Central memory CD8-positive, alpha-beta T cell (primary cell): ENCODE measurements at places on chromosomes 3 and 15.

GRCh38 chr15:90402767-90403166 is 14.7 kb downstream of the IQGAP1 start:
- H3K4me1 ChIP-seq = peaks cover 75% of the 10 kb centered on the region
- DNase-seq = no peak
- H3K4me3 ChIP-seq = peak overlapping the region; percentile 52
- no peaks in the 10 kb centered on the region for H3K27me3 ChIP-seq

DNA sequence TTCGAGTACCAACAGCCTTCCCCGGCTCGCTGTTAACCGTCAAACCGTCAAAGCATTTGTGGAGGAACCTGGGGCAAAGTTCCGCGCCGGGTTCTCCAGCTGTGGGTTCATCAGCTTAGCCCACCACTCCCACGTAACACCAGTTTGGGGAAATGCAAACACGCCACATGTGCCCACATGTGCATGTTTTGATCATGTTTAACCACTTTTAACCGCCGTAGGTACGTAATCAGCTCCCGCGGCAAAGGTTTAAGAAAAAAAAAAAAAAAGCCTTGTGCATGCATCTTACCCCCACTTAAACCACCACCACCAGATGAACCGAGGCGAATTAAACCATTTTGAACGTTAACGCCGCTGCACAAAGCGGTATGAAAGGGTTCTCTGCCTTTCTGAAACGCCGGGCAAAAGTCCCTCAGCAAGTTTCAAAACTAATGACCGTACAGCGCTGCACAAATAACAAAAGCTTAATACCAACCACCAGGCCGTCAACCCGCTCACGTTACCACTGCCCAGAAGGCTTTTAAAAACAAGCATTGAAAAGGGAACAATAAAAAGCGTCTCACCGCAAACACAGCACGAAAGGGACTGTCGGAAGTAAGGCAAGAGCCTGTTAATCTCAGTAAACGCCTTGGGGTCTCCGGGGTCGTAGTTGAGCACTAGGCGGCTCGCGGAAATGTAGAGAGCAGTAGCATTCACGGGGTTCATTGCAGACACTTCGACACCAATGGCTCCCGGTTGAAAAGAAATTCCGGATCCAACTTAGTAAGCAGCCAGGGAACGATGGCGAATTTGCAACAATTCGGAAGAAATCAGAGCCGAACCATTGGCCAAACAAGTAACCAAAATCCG is 1.5 kb downstream of the MSL2 start:
- H3K4me1 ChIP-seq = peaks cover 72% of the 10 kb centered on the region
- peak overlapping the region; percentile 99 for H3K27ac ChIP-seq
- peaks cover 54% of the 10 kb centered on the region for H3K36me3 ChIP-seq
- DNase-seq = peak; percentile 56

GRCh38 chr3:157282261-157283191 is 122.6 kb upstream of the CCNL1 start:
- no peak overlapping the region for H3K4me3 ChIP-seq
- no peak for DNase-seq
- H3K27me3 ChIP-seq = no peaks in the 10 kb centered on the region
- no peaks in the 10 kb centered on the region for H3K4me1 ChIP-seq
- no peaks in the 10 kb centered on the region for H3K36me3 ChIP-seq
- H3K27ac ChIP-seq = no peak overlapping the region

DNA sequence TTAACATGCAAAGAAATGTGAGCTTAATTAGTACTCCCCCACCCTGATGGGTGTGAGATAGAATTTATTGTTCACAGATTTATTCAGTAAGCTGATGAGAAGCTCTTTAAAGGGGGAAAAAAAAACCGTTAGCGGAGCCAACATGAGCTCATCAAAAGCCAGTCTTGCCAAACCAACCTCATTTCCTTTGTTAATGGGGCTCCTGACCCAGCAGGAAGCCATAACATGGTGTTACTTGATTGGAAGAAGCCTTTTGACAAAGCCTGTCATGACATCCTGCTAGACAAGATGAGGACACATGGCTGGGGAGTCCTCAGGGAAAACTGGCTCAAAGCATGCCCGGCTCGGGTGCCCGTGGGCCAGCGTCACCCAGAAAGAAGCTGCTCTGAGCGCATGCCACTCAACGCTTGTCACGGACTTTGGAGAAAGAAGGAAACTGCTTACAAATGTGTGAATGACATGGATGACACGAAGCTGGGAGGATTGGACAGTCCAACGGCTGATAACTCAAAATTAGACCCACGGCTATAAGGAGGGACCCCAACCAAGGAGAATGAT is 64.6 kb downstream of the SLCO2A1 start:
- no peak overlapping the region for H3K4me3 ChIP-seq
- no peaks in the 10 kb centered on the region for H3K36me3 ChIP-seq
- H3K27ac ChIP-seq = no peak overlapping the region
- no peak for DNase-seq
- H3K27me3 ChIP-seq = peaks cover 13% of the 10 kb centered on the region
- H3K4me1 ChIP-seq = no peaks in the 10 kb centered on the region

- H3K27ac ChIP-seq = no peak overlapping the region
- H3K27me3 ChIP-seq = peaks cover 51% of the 10 kb centered on the region
- no peak overlapping the region for H3K4me3 ChIP-seq
- H3K4me1 ChIP-seq = no peaks in the 10 kb centered on the region
Measured at GRCh38 chr3:185843635-185844034, 18.8 kb upstream of the IGF2BP2 start.

DNA sequence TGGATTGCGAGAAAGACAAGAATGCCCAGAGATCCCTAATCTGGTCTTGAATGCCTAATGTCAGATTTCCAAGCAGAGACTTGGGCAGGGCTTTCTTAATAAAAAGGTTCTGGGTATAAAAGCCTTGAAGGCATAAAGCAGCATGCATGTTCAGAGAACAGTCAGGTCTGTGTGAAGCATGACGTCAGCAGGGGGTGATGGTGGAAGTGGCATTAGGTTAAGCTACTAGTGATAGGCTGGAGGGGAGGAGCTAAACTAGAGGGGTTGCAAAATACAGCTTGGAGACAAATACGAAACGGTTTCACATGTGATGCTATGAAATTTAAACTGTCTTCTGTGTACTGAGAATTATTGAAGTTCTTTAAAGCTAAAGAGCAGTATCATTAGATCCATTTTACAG is 125.6 kb downstream of the VPS8 start:
- peaks cover 25% of the 10 kb centered on the region for H3K36me3 ChIP-seq
- no peaks in the 10 kb centered on the region for H3K27me3 ChIP-seq
- H3K4me3 ChIP-seq = no peak overlapping the region
- H3K27ac ChIP-seq = no peak overlapping the region

- H3K27me3 ChIP-seq = no peaks in the 10 kb centered on the region
- H3K36me3 ChIP-seq = peaks cover 5% of the 10 kb centered on the region
- no peak overlapping the region for H3K27ac ChIP-seq
- H3K4me3 ChIP-seq = no peak overlapping the region
- no peak for DNase-seq
Measured at GRCh38 chr3:49668861-49669260, 5.3 kb upstream of the APEH start.

- no peaks in the 10 kb centered on the region for H3K36me3 ChIP-seq
- no peaks in the 10 kb centered on the region for H3K4me1 ChIP-seq
- no peaks in the 10 kb centered on the region for H3K27me3 ChIP-seq
- no peak for DNase-seq
Measured at GRCh38 chr15:38217788-38218609, 34.6 kb upstream of the SPRED1 start.

GRCh38 chr3:23710555-23710954 is 95.2 kb upstream of the UBE2E1 start:
- H3K36me3 ChIP-seq = no peaks in the 10 kb centered on the region
- H3K4me3 ChIP-seq = no peak overlapping the region
- no peak overlapping the region for H3K27ac ChIP-seq
- H3K4me1 ChIP-seq = peaks cover 5% of the 10 kb centered on the region
- peaks cover 17% of the 10 kb centered on the region for H3K27me3 ChIP-seq

DNA sequence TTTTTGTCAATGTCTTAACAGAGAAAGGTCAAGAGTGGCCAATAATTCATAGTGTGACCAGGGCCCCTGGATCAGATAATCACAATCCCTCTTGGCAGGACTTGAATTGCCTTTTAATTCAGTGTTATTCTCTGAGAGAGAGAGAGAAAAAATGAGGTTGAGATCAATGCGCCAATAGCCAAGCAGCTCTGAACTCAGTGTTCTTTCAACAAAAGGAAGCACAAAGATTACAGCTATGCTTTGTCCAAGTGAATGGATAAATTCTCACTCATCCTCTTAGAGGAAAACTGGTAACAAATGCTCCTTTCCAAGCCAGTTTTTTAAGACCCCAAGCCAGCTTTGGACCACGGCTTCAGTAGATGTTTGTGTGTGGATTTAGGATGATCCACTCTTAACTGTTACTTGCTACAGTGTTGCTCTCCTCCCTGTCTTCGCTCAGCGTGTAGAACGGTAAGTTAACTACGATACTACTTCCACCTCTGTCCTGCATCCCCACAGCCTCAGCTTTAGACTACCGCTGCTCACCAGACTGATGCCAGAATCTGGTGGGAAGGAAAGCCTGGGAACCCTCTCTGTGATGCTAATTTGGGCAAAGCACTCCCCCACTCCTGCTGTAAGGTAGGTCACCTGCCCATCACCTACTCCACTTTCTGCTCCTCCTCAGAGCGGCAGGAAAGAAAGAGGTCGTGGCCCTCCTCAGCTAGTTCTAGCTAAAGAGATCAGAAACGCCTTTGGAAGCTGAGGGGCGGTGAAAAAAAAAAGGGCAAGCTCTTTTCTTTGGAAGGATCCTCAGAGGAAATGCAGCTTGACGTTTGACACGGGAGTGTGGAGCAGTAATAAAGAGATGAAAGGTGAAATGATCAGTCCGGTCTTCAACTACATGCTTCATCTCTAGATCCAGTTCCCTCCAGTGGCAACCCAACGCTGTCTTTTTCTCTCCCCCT is 46.8 kb upstream of the LPP start:
- H3K4me3 ChIP-seq = no peak overlapping the region
- H3K4me1 ChIP-seq = peaks cover 6% of the 10 kb centered on the region
- DNase-seq = no peak
- H3K36me3 ChIP-seq = no peaks in the 10 kb centered on the region
- H3K27me3 ChIP-seq = no peaks in the 10 kb centered on the region
- no peak overlapping the region for H3K27ac ChIP-seq

GRCh38 chr3:100416863-100417262 is 15.5 kb downstream of the LNP1 start:
- H3K36me3 ChIP-seq = no peaks in the 10 kb centered on the region
- no peak overlapping the region for H3K27ac ChIP-seq
- no peaks in the 10 kb centered on the region for H3K4me1 ChIP-seq
- DNase-seq = no peak
- no peak overlapping the region for H3K4me3 ChIP-seq

DNA sequence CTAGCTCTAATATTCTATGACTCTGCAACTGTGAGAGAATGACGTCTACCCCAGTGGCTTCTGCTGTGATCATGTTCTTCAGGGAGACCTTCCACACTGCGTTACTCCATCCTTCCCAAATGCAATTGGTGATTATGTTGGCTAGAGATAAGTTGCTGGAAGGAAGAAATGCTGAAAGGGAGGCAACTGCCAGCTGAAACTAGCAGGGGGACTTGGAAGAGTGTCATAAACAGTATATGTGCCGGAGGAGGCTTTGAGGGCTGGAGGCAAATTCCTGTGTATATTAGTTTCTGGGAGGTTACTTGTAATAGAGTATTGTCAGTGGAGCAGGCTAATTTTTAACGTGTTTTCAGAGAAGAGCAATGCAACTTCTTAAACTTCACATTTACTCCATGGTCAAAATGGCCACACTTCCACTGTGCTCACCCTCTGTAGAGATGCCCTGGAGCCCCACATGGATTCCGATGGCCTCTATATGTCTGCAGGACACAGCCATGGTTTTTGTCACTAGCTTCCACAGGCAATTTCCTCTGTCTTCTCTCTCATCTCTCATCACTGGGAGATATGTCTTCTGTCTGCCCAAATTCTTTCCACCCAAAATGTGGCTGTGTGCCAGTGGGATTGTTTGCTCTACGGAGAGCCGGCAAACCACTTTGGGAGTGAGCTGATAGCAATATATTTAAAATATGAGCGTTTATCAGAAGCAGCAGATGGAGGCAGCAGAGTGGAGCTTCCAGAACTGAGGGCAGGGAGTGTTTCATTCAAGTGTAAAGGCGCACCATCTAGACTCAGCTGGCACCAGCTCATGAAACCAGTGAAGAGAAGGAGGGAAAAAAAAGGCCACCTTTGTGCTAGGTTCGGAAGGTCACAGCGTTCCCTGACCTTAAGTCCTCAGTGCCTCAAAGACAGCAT is 13.3 kb upstream of the CD47 start:
- H3K4me1 ChIP-seq = peaks cover 31% of the 10 kb centered on the region
- no peak overlapping the region for H3K27ac ChIP-seq
- H3K27me3 ChIP-seq = no peaks in the 10 kb centered on the region
- H3K36me3 ChIP-seq = no peaks in the 10 kb centered on the region
- no peak overlapping the region for H3K4me3 ChIP-seq
- no peak for DNase-seq

- no peak overlapping the region for H3K27ac ChIP-seq
- H3K4me1 ChIP-seq = no peaks in the 10 kb centered on the region
- no peak for DNase-seq
- no peak overlapping the region for H3K4me3 ChIP-seq
- no peaks in the 10 kb centered on the region for H3K27me3 ChIP-seq
Measured at GRCh38 chr3:120198305-120198878, 86.6 kb downstream of the GPR156 start.

GRCh38 chr3:95037927-95038326 is 975.1 kb downstream of the NSUN3 start:
- no peak overlapping the region for H3K4me3 ChIP-seq
- no peak overlapping the region for H3K27ac ChIP-seq
- no peaks in the 10 kb centered on the region for H3K4me1 ChIP-seq
- H3K36me3 ChIP-seq = peaks cover 3% of the 10 kb centered on the region
- no peaks in the 10 kb centered on the region for H3K27me3 ChIP-seq
